Activated CD4-positive, CD25-positive, alpha-beta regulatory T cell treated with anti-CD3 and anti-CD28 coated beads, Interleukin-2, amount 50 U/mL, for 24 hours (primary cell): ENCODE measurements at places on chromosomes 6 and 20.

DNA sequence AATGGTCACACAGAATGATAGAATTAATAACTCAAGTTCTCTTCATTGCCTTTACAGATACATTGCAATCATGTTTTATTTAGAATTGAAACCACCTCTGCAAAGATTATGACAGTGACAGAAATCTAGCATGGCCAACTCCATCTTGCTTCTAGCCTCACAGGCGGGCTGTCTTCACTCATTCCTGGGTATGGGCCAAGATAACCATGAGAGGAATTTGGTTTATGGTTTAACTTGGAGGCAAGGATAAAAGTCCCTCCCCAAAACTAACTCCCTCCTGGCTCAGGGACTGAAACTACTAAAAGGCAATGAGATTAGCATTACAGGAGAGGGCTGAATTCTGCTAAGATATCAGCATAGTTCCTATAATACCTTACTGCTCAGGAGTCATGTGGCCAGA is 95.2 kb upstream of the CST7 start:
- no peak for ATAC-seq

DNA sequence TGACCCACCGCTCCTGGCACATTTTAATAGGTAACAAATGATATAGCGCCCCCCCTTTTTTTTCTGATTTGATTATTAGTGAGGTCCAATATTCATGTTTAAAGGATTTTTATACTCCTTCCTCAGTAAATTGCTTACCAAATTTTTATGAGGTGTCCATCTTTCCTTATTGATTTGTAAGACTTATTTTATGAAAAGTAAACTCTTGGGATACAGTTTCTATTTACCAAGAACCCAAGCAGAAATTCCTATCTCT is 25.1 kb downstream of the TRIM27 start:
- ATAC-seq: no peak

GRCh38 chr6:68473433-68474210 is 161.5 kb upstream of the ADGRB3 start:
- ATAC-seq: no peak

GRCh38 chr6:169893624-169894023 is 142.2 kb downstream of the ERMARD start:
- ATAC-seq: no peak

DNA sequence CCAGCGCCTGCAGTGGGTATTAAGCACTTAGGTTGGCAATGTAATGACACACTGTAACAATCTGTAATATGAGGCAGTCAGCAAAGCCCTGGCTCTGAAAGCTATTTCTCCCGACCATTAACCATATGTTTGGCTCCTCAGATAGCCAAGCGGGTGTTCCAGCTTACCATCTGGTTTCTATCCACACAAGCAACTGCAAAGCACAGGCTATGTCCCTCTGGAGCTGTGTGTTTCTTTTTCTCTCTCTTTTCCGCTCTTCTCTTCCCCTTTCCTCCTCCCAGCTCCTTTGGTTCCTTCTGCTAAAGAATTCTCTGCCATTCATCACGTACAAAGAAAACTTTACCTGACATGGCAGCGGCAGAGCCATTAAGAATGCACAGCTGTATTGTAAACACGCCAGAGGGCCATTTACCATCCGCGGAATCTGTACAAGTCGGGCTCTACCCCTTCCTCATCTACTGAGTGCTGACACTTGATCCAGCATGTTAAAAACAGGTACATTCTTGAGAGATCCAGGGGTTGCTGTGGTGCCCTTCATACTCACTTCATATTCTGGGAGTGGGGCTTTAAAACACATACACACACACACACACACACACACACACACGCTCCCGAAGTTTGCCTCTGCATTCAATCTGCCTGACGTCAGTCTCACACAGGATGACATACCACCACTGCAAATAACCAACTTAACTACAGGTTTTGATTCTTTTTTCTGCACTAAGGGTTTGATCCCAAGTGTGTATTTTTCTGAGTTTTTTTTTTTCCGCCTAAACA is 77.2 kb downstream of the BACH2 start:
- no peak for ATAC-seq

DNA sequence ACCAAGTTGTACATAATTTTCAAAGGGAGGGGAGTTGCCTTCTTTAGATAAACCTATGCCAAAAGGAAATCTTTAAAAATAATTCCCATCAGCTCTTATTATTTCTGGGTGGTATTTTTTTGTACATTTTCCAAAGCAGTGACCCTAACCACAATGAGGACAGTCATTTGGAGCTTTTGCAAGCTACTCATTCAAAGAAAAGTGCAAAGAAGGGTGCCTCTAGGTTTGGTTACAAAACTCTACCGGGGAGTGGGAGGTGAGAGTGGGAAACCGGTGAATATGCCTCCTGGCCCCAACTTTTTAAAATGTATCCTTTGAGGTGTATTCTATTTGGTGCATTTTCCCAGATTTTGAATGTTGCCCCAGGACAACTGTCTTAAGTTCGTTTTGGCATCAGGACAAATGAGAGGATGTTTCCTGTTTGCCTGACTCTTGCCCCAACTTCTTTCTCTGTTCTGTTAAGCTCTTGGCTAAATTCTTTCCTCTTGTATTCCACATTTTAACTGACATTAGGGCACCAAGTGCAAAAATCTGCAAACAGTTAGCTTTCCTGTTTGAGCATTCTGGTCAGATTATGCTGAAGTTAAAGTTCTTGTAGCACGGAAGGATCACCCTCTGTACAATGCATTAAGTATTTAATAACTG is 78.9 kb downstream of the SLX4IP start:
- ATAC-seq: no peak

DNA sequence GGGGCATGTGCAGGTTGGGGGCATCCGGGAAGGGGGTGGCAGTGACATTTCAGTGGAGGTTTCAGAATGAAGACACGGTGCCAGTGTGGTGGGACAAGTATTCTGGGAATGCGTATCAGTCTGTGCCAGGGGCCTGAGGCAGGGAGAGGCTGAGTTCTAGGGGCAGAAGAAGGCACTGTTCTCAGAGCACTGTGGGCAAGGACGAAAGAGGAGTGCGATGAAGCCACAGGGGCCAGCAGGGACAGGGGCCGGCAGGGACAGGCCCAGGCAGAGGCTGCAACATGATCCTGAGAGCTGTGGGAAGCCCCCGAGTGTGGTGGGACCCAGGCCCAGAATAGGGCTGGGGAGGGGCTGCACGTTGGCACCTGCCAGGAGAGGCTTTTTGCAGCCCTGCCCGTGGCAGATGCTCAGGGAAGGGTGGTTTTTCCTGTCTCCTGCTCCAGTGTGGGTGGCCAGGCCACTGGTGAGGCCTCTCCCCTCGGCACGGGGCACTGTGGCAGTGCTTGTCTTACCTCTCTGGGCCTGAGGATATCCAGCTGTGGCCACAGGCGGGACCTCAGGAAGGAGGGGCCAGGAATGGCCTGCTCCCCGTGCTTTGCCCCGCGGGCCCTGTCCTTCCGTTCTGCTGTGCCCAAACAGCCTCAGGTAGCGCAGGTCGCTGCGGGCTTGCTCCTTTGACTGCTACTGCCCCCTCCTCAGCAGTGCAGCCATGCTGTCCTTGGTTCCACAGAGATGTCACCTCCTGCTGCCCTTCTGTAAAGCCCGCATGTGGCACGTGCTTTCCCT is 10.0 kb downstream of the ENTPD6 start:
- ATAC-seq: no peak

- no peak for ATAC-seq
Observed at GRCh38 chr6:161372422-161372793, 98.5 kb upstream of the AGPAT4 start.

DNA sequence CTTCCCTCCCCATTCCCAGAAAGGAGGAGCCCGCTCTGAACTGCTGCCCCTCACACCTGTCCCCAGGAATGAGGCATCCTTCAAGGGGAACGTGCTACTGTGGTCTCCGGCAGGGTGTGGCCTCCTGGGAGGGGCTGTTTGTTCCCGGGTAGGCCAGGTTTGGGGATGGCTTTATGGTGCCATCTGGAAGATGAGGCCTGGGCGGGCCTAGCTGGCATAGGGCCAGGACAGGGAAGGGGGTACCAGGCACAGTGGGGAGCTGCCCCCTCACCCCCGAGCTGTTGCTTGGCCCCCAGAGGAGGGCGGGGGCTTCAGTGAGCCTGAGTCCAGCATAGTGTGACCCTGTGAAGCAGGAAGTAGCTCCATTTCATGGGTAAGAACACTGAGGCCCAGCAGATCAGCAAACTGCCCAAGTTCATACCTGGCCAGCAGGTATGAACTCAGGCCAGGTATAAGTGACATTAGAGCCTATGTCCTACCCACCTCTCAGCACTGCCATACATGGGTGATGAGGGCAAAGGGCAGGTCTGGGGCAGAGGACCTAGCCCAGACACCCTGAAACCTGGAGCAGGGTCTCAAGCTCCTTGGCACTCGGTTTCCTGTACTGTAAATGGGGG is 17.5 kb upstream of the SPDEF start:
- no peak for ATAC-seq

- ATAC-seq: no peak
Observed at GRCh38 chr20:49850463-49851230, 38.0 kb downstream of the SLC9A8 start.

DNA sequence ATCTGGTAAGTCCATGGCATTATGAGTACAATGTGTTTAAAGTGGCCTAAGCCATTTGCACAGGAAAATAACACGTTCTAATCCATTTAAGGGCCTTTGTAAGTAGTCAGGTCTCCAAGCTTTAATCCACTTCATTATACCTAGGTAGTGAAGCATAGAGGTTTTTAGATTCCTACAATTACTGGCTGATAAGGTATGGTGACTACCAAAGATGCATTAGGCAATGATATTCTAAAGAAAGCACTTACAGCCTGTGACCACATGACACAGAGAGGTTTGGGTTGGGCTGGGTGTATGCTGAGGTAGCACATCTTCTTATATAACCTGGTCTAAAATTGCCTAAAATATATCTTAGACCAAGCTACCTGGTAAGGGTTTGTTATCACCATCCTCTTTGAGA is 504.4 kb downstream of the TFAP2B start:
- ATAC-seq: no peak

- no peak for ATAC-seq
Observed at GRCh38 chr20:2353231-2353630, 27.5 kb upstream of the TGM6 start.

GRCh38 chr6:10215326-10216110 is 199.4 kb downstream of the TFAP2A start:
- ATAC-seq: no peak

GRCh38 chr6:41269166-41269565 is 17.3 kb downstream of the TREM1 start:
- ATAC-seq: no peak

- ATAC-seq: no peak
Observed at GRCh38 chr6:133456944-133457343, 215.8 kb downstream of the EYA4 start.

- ATAC-seq: no peak
Observed at GRCh38 chr6:31701666-31702404, 1.3 kb downstream of the ABHD16A start.

GRCh38 chr20:1437235-1437904 is 29.3 kb downstream of the NSFL1C start:
- ATAC-seq: peak; percentile 45

DNA sequence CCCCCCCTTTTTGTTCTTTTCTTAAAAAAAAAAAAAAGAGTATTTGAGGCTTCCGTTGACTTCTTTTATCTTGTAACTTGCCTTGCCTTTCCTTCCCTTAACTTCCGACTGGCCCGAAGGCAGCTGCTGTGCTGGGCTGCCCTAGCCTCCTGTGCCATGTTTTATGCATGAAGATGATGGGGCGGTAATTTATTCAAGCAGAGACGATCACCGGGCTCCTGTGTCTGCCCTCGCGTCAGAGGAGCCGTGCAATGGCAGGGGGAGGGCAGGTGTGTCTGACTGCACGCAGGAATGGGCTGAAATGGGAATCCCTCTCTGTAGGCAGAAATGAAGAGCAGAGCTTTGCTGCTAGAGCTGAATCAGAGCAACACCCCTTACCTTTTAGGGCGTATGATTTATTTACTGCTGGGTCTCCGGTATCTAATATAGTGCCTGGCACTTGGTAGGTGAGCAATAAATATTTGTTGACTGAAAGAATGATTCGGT is 106.3 kb upstream of the RIPOR2 start:
- ATAC-seq: peak; percentile 76

GRCh38 chr6:16748025-16748319 is 13.3 kb downstream of the ATXN1 start:
- no peak for ATAC-seq

DNA sequence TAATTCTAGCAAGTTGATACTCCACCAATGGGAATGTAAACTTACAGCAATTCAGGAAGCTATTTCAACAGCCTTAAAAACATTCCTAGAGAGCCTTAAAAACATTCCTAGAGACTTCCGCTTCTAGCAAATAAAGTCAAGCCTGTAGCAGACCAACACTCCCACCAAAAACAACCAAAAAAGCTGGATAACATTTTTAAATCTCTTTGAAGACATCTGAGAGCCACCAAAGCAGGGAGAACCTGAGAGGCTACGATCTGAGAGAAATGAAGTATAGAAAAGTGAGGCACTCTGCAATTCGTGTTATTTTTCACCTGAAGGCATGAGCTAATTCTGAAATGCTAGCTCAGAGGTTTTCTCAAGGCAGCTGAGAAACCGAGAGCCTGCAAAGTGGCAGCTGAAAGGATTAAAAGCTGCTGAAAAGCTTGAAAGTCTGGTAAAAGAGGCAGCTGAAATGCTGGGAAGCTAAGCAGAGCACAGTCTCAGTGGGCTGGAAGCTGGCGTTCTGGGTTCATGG is 20.9 kb downstream of the GPR63 start:
- no peak for ATAC-seq

DNA sequence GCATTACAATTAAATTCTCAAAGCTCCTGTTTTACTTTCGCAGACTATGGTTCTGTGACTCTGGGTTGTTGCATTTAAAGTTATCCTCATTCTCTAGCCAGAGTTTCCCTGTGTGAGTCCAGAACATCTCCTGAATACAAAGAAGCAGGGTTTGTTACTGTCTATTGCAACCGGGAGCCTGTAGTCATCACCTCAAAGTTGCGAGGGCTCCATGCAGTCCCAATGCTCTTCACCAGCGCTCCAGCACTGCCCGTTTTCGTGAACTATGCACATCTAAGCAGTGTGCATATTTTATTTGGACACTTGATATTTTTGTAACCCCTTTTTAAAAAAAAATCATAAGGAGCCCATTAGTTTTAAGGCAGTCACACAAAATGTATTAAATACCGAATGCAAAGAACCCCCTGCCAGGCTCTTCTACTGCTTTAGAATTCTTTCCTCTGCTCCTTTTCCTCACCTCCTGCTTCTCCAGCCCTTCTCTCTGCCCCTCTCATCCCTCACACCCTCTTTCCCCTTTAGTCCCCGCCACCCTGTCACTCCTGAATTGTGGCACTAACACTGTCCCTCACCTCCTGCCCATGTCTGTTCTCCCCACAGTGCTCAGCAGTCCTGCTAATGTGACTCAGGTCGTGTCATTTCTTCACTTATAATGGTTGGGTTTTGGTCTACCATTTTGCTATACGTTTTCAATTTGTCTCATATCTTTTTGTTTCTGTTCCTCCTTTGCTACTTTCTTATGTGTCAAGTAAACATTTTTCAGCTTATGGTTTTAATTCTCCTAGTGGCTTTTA is 1.1 kb upstream of the HLA-C start:
- ATAC-seq: no peak

- ATAC-seq: no peak
Observed at GRCh38 chr20:46743088-46743487, 33.6 kb downstream of the SLC2A10 start.

DNA sequence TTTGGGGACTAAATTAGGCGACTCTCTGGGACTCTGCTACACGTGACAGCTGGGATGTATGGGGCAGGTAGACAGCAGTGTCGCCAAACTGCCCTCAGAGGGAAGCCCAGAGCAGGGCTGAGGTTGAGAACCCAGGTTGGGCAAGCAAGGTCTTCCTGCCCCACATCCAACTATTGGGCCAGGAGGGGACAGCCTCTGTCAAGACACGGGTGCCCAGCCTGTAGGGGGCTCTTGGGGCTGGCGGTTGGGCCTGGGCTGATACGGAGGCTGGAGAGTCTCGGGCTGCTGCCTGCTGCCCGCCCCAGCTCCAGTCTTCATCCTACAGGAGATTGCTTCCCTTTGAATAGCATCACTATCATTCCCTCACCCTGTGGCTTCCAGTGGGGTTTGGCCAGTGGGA is 33.3 kb downstream of the CPNE5 start:
- ATAC-seq: no peak
